ENCODE measurements at places on chromosomes 5 and 9. TPM values are rescaled to one million over a fixed set of nuclear protein-coding genes. Genes with fewer than 3 reads are reported as not detected.

Gene PRRC2B
- 64.9 TPM for total RNA-seq

Gene FAM200C
- total RNA-seq: 11.9 TPM

Gene CYLC2
- not detected for total RNA-seq

Gene PCDHGA10
- 3.0 TPM for total RNA-seq

Gene DOCK2
- total RNA-seq: 4.5 TPM

Gene PRDM9
- total RNA-seq: not detected

Gene EGR1
- 31.6 TPM for total RNA-seq

Gene TMEM232
- total RNA-seq: 2.7 TPM

Gene GEMIN5
- 17.0 TPM for total RNA-seq

Gene NR6A1
- total RNA-seq: 0.58 TPM

Gene PCDHA13
- total RNA-seq: 0.04 TPM

Gene CREB3
- 27.0 TPM for total RNA-seq

Gene PCDHGB6
- 3.0 TPM for total RNA-seq

Gene JAKMIP2
- total RNA-seq: 2.0 TPM

Gene P4HA2
- 56.1 TPM for total RNA-seq

Gene ATP10B
- 0.27 TPM for total RNA-seq

Gene LPAR1
- total RNA-seq: 59.7 TPM

Gene ECM2
- total RNA-seq: 16.0 TPM

Gene NRG2
- total RNA-seq: 2.0 TPM

Gene HSPA9
- total RNA-seq: 132 TPM

Gene HRCT1
- total RNA-seq: 1.2 TPM

Gene MAMDC2
- total RNA-seq: 9.0 TPM

Gene MSMP
- total RNA-seq: 0.18 TPM
